CMK (cell line): ENCODE measurements at places on chromosomes 2 and 18.

DNA sequence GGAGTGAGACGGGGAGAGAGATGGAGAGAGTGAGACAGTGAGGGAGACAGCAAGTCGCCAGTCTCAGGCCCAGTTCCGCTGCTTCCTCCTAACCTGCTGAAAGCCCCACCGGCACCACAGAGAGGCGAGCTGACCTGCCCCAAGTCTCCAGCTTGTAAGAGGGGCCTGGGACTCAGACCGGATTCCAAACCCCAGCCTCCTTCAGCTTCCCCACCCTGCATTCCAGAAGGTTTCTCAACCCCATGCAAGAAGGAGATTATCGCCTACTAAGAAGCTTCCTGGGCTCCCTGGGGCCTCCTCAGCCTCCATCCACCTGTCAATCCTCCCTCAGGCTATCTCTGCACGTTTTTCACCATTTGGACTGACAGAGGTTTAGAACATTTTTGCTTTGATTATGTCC is 173.1 kb upstream of the RAB6C start:
- no peak for DNase-seq

DNA sequence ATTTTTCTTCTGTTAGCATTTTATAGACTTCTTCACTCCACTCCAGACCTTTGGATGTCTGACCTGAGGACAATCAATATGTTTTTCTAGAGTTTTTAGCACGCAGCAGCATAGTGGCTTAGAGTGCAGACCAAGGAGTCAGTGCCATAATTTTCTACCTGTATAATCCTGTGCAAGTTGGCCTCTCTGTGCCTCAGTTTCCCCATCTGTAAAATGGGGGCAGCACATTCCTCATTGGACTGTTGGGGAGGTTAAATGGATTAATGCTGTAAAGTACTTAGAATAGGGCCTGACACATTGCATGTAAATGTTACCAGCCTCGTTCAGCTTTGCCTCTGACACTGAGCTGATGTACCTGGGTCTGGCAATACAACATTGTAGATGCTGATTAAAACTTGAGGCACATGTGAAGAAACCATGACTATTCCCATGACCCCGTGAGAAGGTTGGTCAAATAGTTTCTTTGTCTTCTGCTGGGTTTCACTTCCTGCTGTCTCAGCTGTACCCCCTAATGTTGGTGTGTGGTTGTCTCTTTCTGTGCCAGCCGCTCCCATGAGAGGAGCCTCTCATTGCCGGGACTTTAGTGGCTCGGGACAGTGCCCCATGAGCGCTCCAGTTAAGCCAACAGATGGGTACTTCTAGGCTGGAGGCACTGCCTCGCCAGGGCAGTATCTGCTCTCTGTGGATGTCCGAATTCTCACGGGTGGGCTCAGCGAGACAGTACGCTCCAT is 125.3 kb downstream of the SH3RF3 start:
- no peak for DNase-seq

DNA sequence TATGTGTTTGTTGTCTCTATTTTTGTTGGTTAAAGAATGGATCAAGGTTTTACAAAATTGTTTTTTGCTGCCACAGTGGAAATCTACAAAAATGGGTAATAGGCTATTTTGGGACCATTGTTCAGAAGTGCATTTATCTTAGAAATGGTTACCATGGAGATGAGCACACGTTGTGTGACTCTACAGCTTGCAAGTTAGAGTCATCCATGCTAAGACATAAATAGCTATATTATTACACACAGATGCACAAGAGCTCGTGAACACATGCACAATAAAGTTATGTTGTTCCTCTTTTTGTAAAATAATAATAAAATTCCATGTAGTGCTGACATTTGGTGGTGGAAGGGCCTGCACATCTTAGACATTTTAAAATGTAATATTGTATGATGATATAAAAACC is 15.5 kb upstream of the DUSP19 start:
- DNase-seq: no peak

- DNase-seq: no peak
These were observed 15.9 kb downstream of the KLHL41 start for GRCh38 chr2:169525434-169525833.

GRCh38 chr2:8215159-8215863 is 466.5 kb upstream of the ID2 start:
- no peak for DNase-seq

GRCh38 chr2:38097258-38097987 is 21.5 kb upstream of the CYP1B1 start:
- DNase-seq: no peak

- DNase-seq: no peak
These were observed 12.2 kb downstream of the CNDP2 start for GRCh38 chr18:74508366-74508765.

- no peak for DNase-seq
These were observed 8.6 kb downstream of the ITPRID2 start for GRCh38 chr2:181900007-181900651.

DNA sequence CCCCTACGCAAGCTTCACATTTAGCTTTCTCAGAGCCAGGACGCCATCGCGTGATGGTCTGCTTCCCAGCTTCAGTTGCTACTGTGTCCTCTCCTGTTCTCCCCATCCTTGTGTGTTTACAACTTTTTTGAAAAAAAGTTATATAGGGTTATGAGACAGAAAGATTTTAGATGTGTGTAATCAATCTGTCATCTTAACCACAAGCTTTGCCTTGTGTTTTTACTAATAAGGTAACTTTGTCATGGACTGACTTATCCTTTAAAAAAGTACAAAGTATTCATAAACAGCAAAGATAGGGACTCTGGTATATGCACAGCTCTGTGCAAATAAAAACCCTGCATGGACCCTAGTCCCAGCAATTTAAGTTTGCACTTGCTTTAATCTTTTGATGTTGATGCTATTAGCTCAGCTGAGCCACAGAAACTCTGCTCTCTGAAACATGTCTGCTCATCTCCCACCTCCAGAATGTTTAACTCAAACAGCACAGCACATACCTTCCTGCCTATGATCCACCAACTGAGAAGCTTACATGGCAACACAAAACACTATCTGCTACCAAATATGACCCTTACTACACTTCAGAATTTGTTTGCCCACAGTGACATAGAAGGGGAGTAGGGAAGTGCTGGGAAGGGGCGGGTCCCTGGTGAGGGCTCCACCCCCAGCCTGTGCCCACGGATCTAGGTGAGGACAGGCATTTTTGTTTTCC is 42.7 kb downstream of the SAP130 start:
- DNase-seq: no peak
